Epithelial cell of umbilical artery (primary cell): ENCODE measurements at places on chromosomes 4 and X. TPM values are rescaled to one million over a fixed set of nuclear protein-coding genes. Genes with fewer than 3 reads are reported as not detected.

SMR3B gene
- total RNA-seq: not detected in 2 replicates

SMARCA1 gene
- total RNA-seq: 26.6 and 31.2 TPM in 2 replicates

RXFP1 gene
- 0.15 TPM in 1 of 2 replicates, not detected in the other for total RNA-seq

PCDH10 gene
- total RNA-seq: 31.3 and 43.9 TPM in 2 replicates

NR3C2 gene
- total RNA-seq: 4.1 and 4.2 TPM in 2 replicates

VSIG4 gene
- not detected in 2 replicates for total RNA-seq

EVC gene
- 12.0 and 26.6 TPM in 2 replicates for total RNA-seq

ERCC6L gene
- total RNA-seq: 4.2 and 7.0 TPM in 2 replicates
